ENCODE measurements at places on chromosomes 4 and X. TPM values are rescaled to one million over a fixed set of nuclear protein-coding genes. Genes with fewer than 3 reads are reported as not detected.

- peaks cover 14% of the 10 kb centered on the region for H3K36me3 ChIP-seq
- H3K4me1 ChIP-seq: no peaks in the 10 kb centered on the region
- H3K4me3 ChIP-seq: no peak overlapping the region
- DNase-seq: no peak
- H3K27me3 ChIP-seq: no peaks in the 10 kb centered on the region
- no peak overlapping the region for H3K27ac ChIP-seq
Measured at GRCh38 chr4:183284965-183285364, 35.1 kb downstream of the CLDN22 start.

The MCTS1 gene
- 63.4 TPM for total RNA-seq

DNA sequence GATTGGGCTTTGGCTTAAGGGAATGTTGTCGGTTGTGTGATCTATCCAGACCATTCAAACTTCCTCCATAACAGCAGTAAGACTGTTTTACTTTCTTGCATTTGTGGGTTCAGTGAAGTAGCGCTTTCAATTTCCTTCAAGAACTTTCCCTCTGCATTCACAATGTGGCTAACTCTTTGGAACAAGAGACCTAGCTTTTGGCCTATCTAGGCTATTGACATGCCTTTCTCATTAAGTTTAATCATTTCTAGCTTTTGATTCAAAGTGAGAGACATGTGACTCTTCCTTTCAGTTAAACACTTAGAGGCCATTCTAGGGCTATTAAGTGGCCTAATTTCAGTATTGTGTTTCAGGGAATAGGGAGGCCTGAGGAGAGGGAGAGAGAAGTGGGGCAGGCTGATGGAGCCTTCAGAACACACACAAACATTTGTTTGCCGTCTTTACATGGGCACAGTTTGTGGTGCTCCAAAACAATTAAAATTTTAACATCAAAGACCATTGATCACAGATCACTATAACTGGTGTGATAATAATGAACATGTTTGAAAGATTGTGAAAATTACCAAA is 34.1 kb downstream of the ADH5 start:
- peaks cover 37% of the 10 kb centered on the region for H3K36me3 ChIP-seq
- H3K27ac ChIP-seq: peak overlapping the region; percentile 50
- H3K4me1 ChIP-seq: peaks cover 44% of the 10 kb centered on the region

DNA sequence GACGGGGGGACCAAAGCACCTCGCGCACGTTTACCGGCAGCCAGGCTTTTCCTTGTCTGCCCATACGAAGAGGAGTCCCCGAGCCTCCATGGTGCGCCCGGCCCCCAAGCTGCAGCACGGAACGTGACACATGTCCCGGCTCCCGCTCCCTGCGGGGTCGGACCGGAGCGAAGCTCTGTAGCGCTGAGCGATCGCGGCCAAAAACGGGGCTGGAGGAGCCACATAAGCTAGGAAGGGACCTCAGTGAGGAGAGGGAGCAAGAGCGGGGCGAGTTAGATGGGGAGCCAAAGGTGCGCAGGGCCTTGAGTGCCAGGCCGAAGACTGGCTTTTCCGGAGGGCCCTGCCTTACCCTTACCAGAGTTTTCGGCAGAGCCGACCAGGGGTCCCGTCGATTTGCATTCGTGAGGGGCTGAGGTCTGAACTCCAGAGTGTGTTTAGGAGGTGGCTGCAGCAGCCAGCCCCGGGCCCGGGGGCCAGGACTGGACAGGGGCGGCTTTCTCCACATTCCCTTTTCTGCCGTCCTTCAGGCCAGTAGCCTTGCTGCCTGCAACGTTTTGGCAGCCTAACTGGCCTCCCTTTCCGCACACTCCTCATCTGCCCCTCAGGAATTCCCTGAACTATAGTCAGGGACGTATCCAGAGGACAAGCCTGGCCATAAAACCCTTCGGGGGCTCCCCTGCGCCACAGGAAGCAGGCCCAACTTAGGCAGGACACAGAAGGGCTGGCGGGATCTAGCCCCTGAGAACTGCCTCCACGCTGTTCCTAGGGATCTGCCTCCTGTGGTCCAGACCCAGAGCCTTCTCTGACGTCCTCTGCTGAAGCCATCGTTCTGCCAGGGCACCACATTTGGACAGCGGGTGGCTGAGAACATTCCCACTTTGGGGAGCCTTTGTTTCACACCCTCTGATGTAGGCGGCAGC is 689 bp downstream of the SSR4 start:
- peaks cover 29% of the 10 kb centered on the region for H3K4me1 ChIP-seq
- peak; percentile 25 for DNase-seq
- peaks cover 12% of the 10 kb centered on the region for H3K36me3 ChIP-seq
- H3K4me3 ChIP-seq: peak overlapping the region; percentile 94

- peaks cover 1% of the 10 kb centered on the region for H3K36me3 ChIP-seq
- H3K27ac ChIP-seq: no peak overlapping the region
- H3K4me3 ChIP-seq: no peak overlapping the region
- no peaks in the 10 kb centered on the region for H3K27me3 ChIP-seq
- DNase-seq: no peak
Measured at GRCh38 chrX:11010476-11010875, 100.7 kb upstream of the HCCS start.

DNA sequence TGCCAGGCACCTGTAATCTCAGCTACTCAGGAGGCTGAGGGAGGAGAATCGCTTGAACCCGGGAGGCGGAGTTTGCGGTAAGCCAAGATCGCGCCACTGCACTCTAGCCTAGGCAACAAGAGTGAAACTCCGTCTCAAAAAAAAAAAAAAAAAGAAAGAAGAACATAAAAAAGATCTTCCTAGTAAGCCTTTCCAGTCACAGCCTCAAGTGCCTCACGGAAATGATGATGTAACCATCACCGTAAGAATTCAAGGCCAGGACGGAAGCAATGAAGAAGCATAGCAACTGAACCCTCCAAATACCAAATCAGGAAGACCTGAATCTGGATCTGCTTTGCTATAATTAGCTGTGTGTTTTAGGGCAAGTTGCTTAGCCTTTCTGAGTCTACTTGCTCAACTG is 28.8 kb downstream of the RBM47 start:
- no peak for DNase-seq
- H3K36me3 ChIP-seq: no peaks in the 10 kb centered on the region
- H3K4me3 ChIP-seq: no peak overlapping the region
- no peak overlapping the region for H3K27ac ChIP-seq
- peaks cover 3% of the 10 kb centered on the region for H3K4me1 ChIP-seq

The TRIM2 gene
- 4.2 TPM for total RNA-seq

The ASB12 gene
- total RNA-seq: 0.17 TPM

DNA sequence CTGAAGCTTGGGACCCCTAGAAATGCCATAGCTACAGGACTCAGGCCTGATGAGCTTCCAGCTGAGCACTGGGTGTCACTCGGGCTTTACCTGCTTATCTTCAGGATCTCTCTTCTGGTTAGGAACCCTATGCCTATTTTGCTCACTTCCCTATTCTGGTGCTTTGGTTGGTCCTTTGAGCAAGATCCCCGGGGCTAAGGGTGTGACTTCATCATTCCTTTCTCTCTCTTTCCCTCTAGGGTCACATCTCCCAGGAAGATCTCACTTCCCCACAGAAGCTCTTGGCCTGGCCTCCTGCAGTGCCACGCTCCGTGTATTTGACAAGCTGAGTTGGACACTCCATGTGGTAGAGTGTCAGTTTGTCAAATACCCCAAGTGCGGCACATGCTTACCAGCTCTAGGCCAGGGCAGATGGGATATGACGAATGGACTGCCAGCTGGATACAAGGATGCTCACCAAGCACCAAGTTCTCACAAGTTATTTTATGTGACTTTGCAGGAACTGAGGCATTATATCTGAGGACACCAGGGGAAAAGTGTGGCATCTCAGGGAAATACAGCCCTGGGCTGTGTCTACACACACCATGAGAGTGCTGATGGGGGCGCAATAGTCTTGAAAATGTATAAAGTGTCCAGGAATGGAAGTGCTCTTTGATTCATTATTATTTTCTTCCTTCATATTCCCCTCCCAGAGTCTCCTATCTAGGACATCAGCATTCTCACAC is 21.1 kb downstream of the VSIG4 start:
- no peaks in the 10 kb centered on the region for H3K36me3 ChIP-seq
- H3K27ac ChIP-seq: no peak overlapping the region
- peaks cover 56% of the 10 kb centered on the region for H3K4me1 ChIP-seq
- no peaks in the 10 kb centered on the region for H3K27me3 ChIP-seq
- H3K4me3 ChIP-seq: no peak overlapping the region

DNA sequence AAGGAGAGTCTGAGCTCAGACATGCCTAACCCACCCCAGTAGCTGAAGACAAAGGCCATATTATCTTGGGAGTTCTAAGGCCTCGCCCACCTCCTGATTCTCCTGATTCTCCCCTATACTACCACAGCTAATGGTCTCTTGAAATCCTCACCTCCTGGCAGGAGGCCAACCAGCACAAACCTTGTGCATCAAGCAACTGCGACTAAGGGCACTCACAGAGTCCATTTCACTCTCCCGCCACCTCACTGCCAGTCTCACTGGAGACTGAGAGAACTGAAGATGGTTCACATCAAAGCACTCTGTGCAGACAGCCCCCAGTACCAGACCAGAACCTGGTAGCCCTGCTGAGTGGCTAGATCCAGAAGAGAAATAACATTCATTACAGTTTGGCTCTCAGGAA is 102.1 kb upstream of the KLF8 start:
- no peak overlapping the region for H3K4me3 ChIP-seq
- H3K4me1 ChIP-seq: no peaks in the 10 kb centered on the region
- H3K27ac ChIP-seq: no peak overlapping the region
- peaks cover 3% of the 10 kb centered on the region for H3K36me3 ChIP-seq
- H3K27me3 ChIP-seq: no peaks in the 10 kb centered on the region

DNA sequence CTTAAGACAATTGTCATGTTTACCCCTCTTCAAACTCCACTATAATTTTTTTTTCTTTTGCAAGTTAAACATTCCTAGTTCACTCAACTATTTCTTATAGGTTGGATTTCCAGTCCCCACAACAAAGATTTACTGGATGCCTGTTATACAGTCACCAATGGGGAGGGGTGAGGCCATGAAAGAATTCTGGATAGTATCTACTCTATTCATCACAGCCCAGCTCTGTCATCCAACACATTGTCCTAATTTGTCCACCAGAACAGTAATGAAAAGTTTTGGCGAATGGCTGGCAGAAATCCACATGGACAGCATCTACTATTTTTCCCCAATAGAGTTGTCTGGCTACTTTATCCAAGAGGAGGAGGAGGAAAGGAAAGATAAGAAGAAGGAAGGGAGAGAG is 192.7 kb upstream of the S100G start:
- no peaks in the 10 kb centered on the region for H3K36me3 ChIP-seq
- no peak overlapping the region for H3K4me3 ChIP-seq
- DNase-seq: no peak
- no peaks in the 10 kb centered on the region for H3K4me1 ChIP-seq

The MTNR1A gene
- total RNA-seq: not detected

GRCh38 chr4:20326460-20326859 is 74.8 kb downstream of the SLIT2 start:
- H3K27me3 ChIP-seq: no peaks in the 10 kb centered on the region
- H3K27ac ChIP-seq: no peak overlapping the region
- no peak for DNase-seq
- H3K4me3 ChIP-seq: no peak overlapping the region

GRCh38 chrX:30593440-30594200 is 16.1 kb upstream of the TASL start:
- H3K27ac ChIP-seq: no peak overlapping the region
- H3K4me3 ChIP-seq: no peak overlapping the region
- peak; percentile 48 for DNase-seq
- H3K36me3 ChIP-seq: no peaks in the 10 kb centered on the region

DNA sequence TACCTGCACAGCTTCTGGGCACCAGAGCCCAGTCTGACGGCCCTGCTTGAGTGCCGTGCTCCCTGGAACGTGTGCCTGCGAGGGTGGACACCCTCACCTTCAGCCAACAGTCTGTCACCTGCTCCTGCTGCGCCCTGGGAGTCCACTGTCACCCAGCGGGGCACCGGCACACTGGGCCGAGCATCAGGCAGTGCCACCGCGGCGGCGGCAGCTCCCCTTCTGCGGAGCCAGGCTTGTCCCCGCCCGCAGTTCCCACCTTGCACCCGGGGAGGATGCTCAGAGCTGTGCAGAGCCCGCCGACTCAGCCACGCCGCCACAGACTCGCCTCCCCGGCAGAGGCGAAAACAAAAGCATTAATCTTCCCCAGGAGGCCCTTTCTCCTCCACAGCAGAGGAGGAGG is 86.8 kb downstream of the ABLIM2 start:
- H3K4me3 ChIP-seq: no peak overlapping the region
- H3K27me3 ChIP-seq: peaks cover 9% of the 10 kb centered on the region
- H3K36me3 ChIP-seq: no peaks in the 10 kb centered on the region

DNA sequence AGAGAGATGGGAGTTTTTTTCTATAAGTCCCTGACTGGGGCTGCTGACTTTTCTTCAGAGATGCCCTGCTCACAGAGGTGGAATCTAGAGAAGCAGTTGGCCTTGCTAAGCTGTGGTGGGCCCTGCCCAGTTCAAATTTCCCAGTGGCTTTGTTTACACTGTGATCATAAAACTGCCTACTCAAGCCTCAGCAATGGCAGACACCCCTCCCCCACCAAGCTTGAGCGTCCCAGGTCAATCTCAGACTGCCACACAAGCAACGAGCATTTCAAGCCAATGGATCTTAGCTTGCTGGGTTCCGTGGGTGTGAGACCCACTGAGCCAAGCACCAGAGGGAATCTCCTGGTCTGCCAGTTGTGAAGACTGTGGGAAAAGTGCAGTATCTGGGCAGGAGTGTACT is 199.8 kb upstream of the WDFY3 start:
- peaks cover 2% of the 10 kb centered on the region for H3K27me3 ChIP-seq
- H3K4me1 ChIP-seq: no peaks in the 10 kb centered on the region
- no peak overlapping the region for H3K4me3 ChIP-seq
- no peak for DNase-seq
- no peak overlapping the region for H3K27ac ChIP-seq

DNA sequence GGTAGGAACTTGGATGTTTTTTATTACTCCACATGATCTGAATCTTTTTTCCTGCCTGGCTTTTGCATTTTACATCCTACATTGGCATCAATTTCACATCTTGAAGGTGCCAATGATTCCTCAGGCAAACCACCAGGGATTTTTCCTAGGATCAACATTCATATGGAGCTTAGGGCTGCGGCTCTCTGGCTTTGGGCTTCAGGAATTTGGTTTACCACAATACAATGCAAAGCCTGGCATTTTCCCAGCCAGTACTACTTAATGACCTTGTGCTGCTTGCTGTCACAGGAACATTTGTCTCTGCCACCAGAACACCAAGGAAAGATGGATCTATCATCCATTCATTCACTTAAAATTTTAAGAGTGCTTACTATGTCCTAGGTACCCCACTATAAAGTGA is 180.7 kb downstream of the PDGFC start:
- no peaks in the 10 kb centered on the region for H3K36me3 ChIP-seq
- H3K27me3 ChIP-seq: no peaks in the 10 kb centered on the region
- no peaks in the 10 kb centered on the region for H3K4me1 ChIP-seq

The NAT8L gene
- 0.32 TPM for total RNA-seq

DNA sequence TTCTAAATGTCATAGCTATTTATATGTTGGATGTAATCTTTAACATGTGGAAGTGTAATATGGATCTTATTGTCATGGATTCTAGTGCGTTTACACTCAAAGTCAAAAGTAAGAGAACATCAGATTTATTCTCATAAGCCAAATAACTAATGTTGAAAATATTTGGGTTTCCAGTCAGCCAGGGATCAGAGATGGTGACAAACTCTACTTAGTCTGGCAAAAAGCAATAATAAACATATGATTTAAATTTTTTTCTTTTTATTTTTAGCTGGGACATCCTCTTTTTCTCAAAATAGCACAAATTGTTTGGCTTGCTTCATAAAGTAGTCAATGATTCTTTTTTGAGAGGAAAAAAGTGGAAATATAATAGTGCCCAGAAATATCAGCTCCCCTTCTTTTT is 392.3 kb downstream of the ARHGAP24 start:
- H3K4me1 ChIP-seq: no peaks in the 10 kb centered on the region
- no peaks in the 10 kb centered on the region for H3K36me3 ChIP-seq
- no peak for DNase-seq

The CXCL8 gene
- not detected for total RNA-seq

Data from activated naive CD4-positive, alpha-beta T cell treated with anti-CD3 and anti-CD28 coated beads for 36 hours (primary cell).